Endodermal cell (in vitro differentiated cells): ENCODE measurements at places on chromosomes 11 and 22.

GRCh38 chr22:33639588-33640254, 280.6 kb downstream of the LARGE1 start:
- no peak overlapping the region for H3K27ac ChIP-seq
- no peak overlapping the region for H3K4me3 ChIP-seq
- no peaks in the 10 kb centered on the region for H3K36me3 ChIP-seq
- no peaks in the 10 kb centered on the region for H3K4me1 ChIP-seq
- no peak for DNase-seq

- no peak overlapping the region for H3K27ac ChIP-seq
- H3K4me1 ChIP-seq: no peaks in the 10 kb centered on the region
- H3K27me3 ChIP-seq: no peaks in the 10 kb centered on the region
- no peak for DNase-seq
- no peaks in the 10 kb centered on the region for H3K36me3 ChIP-seq
These were observed 213.8 kb downstream of the TMEM135 start for GRCh38 chr11:87251560-87251959.

- H3K36me3 ChIP-seq: peaks cover 28% of the 10 kb centered on the region
- no peaks in the 10 kb centered on the region for H3K4me1 ChIP-seq
- no peak overlapping the region for H3K27ac ChIP-seq
- DNase-seq: no peak
- no peaks in the 10 kb centered on the region for H3K27me3 ChIP-seq
These were observed 10.5 kb downstream of the UCP2 start for GRCh38 chr11:73972187-73972586.

DNA sequence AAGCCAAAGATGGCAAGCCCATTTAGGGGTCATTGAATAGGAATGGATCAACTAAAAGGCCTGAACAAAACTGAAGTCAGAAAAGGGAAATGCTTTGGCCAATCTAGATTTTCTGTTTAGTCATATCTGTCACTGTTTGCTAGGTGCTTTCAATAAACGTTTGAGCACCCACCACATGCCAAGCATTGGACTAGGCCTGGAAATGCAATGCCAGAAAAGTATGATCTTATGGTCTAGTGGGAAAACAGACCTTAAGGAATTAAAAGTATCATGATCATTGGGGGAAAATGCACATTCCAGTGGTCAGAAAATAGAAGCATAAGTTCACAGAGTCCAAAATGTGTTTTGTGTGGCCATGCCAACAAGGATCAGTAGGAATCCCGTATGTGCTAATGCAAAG, 76.8 kb upstream of the BIRC3 start:
- H3K4me1 ChIP-seq: no peaks in the 10 kb centered on the region
- H3K36me3 ChIP-seq: no peaks in the 10 kb centered on the region
- no peak overlapping the region for H3K27ac ChIP-seq
- no peak overlapping the region for H3K4me3 ChIP-seq

DNA sequence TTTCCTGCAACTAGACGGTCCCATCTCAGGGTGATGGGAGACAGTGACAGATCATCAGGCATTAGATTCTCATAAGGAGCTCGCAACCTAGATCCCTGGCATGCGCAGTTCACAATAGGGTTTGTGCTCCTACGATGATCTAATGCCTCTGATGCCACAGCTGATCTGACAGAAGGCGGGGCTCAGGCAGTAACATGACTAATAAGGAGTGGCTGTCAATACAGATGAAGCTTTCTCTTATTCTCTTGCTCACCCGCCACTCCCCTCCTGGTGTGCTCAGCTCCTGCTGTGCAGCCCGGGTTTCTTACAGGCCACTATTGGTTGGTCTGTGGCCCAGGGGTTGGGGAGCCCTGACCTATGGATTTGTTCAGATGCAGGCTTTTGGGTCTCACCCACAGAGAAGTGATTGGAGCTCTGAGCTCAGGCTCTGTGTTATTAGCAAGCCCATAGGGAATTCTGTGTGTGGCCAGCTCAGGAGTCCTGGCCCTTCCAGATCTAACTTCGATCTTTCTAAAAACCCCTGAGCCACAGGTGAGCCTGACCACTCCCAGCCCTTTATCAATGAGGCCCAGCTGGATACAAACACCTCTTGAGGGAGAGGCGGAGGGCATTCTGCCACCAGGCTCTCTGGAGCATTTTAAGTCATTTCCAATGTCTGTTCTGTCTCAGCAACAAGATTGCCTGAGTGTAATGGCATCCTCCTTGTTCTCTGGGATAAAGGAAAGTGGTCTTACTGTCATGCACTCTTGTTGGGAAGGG, 351.8 kb downstream of the BUD13 start:
- DNase-seq: peak; percentile 60
- H3K4me1 ChIP-seq: peaks cover 11% of the 10 kb centered on the region
- no peaks in the 10 kb centered on the region for H3K36me3 ChIP-seq
- H3K4me3 ChIP-seq: no peak overlapping the region

GRCh38 chr11:65572356-65573051, at the start of gene FAM89B:
TSS of gene FAM89B (plus strand) at chr11:65572538. CDS start at chr11:65572670, 132 bp downstream.
- peak within 1 kb of the TSS; percentile 88 for H3K4me3 ChIP-seq
- peak within 1 kb of the TSS; percentile 40 for H3K27ac ChIP-seq
